ENCODE measurements at places on chromosomes 6 and 20.

DNA sequence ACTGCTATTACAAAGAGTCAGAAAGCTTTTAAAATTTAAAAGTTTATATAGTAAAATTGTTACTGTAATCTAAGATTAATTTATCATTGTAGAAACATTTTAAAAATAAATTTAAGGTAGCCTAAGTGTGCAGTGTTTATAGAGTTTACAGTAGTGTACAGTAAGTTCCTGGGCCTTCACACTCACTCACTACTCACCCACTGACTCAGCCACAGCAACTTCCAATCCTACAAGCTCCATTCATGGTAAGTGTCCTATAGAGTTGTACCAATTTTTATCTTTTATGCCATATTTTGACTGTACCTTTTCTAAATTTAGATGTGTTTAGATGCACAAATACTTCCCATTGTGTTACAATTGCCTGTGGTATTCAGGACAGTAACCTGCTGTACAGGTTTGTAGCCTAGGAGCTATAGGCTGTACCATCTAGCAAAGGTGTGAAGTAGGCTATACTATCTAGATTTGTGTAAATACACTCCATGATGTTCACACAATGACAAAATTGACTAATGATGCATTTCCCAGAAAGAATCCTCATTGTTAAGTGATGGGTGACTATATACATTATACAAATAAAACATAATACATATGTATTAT lies 10.2 kb upstream of the TMEM170B start:
- DNase-seq: no peak

GRCh38 chr6:79188885-79189480 lies 45.5 kb downstream of the HMGN3 start:
- no peak for DNase-seq

DNA sequence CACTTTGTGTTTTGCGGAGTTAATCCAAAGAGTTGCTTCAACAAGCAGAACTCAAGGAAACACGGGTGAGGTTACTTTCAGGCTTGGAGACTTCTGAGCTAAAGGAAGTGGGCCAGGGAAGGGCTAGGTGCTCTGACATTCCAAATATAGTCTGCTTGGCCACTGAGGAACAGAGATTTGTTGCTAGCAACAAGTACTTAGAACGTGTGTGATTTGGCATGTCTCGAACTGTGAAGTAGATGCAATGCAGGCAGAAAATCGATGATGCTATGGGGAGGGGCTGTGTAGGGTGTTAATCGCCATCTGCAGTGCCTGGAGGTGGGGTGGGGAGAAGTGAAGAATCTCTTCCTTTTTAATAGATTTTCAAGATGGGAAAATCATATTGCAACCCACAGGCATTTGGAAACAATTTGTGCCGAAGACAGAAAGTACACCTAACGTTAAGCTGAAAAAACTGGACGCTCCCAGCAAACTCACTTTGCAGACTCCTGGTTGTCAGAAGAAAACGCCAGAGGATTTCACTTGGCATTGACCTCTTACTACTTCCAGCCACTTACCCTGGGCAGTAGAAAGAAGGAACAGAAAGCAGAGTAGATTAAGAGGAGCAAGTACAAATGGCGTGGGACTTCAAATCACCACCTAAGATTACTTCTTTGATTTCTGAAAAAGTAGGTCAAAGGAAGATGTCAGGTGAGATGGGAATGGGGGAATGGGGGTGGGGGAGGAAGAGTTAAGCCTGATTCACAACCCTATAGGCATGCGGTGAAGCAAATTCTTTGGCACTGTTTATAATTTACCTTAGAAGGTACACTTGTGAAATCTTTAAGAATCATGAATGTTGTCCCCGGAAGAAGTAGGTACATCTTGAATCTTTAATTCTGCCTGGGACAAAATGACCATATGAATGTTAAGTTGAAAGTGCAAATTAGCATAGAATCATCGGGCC lies 314.1 kb downstream of the CD83 start:
- DNase-seq: no peak

- no peak for DNase-seq
Observed at GRCh38 chr6:75101896-75102295, 104.0 kb downstream of the COL12A1 start.

DNA sequence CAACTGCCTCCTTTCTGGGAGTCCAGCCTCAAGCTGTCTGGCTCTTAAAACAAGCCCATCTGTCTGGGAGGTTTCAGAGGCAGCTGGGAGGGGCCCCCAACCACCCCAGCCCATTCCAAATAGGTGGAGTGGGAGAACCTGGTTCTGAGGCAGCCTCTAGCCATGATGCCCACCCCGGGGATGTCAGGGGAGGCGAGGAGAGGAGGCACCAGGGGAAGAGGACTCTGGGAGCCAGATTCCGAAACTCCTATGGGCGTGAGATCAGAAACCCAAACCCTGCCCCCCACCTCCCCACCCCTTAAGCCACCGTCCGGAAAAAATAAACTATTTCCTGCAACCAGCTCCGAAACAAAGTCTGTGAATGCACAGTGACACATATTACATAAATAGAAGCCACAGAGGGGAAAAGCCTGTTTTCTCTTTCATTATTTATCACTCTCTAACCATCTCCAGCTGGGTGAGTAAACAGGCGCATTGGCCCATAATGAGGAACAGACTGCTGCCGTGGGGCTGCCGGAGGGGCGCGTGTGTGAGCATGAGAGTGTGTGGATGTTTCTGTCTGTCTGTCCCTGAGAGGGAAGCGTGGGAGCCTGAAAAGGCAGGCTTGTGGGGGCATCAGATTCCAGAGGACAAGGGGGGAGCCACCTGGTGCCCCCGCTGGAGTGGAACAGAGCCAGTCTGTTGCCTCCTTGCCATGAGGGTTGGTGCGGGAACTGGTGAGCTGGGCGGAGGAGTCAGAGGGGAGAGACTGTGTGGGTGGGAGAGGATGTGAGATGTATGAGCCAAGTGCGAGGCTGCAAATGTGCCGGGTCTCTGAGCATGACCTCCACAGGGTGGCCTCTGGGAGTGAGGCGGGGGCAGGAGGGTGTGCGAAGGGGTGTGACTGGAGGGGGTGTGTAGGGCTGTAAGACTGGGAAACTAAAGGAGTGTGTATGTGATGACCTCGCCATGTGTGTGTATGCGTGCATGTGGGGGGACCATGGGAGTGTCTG lies 14.3 kb upstream of the FOXP4 start:
- DNase-seq: peak; percentile 91

GRCh38 chr20:57130160-57130772 lies 136.2 kb downstream of the BMP7 start:
- DNase-seq: no peak

- DNase-seq: no peak
Observed at GRCh38 chr6:160269023-160269521, 10.5 kb upstream of the SLC22A2 start.

GRCh38 chr6:72940265-72940664 lies 285.0 kb downstream of the KHDC1L start:
- DNase-seq: no peak

- no peak for DNase-seq
Observed at GRCh38 chr20:49677777-49678758, 35.6 kb downstream of the B4GALT5 start.

GRCh38 chr6:4964675-4965561 lies 38.9 kb downstream of the RPP40 start:
- DNase-seq: no peak

- no peak for DNase-seq
Observed at GRCh38 chr20:16308754-16309153, 264.5 kb downstream of the KIF16B start.

DNA sequence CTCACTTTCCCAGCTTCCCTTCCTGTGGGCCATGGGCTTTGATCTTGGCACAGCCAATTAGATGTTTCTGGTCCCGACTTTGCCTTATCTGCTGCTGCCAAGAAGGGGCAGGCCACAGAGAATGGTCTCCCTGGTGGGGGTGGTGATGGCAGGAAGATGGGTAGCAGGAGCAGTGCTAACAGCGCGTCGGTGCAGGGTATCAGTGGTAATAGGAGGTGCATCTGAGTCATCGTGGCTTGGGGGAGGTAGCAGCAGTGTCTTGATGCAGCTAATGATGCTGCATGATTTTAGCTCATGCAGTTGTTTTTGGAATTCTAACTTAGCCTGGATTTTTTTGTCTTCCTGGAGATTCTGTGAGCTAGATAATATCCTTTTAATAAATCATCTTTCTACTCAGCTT lies 18.9 kb upstream of the MAS1 start:
- no peak for DNase-seq

DNA sequence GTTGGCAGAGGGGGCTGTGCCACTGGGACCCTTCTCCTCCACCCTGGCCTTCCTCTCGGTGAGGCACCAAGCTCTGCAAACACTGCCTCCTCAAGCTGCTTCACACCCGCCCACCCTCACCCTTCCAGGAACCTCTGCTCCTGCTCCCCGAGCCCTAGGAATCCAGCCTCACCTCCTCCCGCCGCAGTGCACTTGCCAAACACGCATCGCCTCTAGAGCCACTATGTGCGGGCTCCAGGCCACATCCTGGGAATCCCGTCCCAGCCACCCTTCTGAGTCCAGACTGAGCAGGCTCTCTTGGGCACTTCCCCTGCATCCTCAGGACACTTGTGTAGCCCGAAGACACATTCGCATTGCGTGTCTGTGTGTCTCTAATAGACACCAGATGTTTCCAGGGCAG lies 18.5 kb downstream of the PSMG4 start:
- no peak for DNase-seq

DNA sequence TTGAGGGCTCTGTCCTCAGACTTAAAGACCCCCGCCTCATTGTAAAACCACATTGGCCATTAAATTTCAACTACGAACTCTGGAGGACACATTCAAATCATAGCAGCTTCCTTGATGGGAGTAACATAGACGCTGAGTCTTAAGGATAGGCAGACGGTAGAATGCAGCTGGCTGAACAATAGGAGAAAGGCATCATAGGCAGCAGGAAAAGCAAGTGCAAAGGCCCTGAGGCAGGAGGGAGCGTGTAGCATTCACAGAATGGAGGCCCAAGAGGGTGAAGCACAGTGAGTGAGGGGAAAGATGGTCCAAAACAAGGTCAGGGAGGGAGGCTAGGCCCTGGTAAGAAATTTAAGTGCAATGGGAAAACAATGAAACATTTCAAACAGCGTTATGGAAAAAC lies 8.6 kb upstream of the PFDN4 start:
- no peak for DNase-seq

- DNase-seq: no peak
Observed at GRCh38 chr20:62117658-62118057, 4.6 kb upstream of the LSM14B start.

Measured in GM06990 (cell line).